ENCODE measurements at places on chromosomes 3 and 15.

- no peak for DNase-seq
Observed at GRCh38 chr3:113454630-113455029, 13.3 kb upstream of the CFAP44 start.

- DNase-seq: no peak
Observed at GRCh38 chr15:63089260-63090043, 32.2 kb upstream of the LACTB start.

- no peak for DNase-seq
Observed at GRCh38 chr15:74635228-74635627, 19.6 kb downstream of the CLK3 start.

DNA sequence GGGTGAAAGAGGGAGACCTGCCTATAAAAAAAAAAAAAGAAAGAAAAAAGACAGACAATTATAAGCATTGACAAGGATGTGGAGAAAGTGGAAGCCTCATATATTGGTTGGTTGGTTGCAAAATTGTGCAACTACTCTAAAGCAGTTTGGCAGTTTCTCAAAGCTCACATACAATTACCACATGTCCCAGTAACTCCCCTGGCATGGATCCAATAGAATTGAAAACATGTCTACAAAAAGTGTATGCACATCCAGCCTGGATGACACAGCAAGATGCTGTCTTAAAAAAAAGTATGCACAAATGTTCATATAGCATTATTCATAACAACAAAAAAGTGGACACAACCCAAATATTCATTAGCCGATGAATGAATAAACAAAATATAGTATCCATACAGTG, 19.5 kb downstream of the SETMAR start:
- no peak for DNase-seq

GRCh38 chr3:119413603-119414280, 49.7 kb downstream of the TMEM39A start:
- DNase-seq: no peak

DNA sequence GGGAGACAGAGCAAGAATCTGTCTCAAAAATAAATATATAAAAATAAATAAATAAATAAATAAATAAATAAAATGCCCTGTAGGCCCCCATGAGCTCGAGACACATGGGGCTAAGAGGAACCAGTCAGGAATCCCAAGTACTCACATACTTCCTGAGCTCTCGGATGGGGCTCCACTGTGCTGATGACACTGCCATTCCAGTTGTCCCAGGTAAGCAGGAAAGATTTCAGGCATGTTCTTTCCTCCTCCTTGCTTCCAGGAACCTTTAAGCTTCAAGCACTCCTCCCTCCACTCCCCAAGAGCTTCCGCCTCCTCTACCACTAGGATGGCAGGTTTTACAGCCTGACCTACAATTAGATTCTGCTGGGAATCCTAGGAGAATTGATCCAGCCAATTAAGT, 113.4 kb downstream of the SLC49A4 start:
- no peak for DNase-seq

DNA sequence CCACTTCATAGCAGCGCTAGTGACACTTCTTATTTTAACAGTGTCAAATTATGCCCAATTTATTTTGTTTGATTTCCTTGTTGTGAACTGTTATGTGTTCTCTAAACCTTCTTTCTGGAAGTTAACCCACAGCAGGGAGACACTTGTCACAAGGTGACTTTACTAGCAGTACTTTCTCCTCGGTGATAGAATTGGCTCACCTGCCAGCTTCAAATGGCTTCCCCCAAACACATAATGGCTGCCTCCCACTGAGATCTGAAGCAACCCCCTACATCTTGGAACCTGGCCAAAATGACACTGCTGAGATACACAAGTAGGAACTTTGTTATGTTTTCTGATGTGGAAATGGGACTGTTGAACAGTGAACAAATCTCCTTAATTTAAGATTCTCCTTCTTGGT, 238.8 kb upstream of the DPH6 start:
- no peak for DNase-seq

- no peak for DNase-seq
Observed at GRCh38 chr3:155326901-155327300, 33.4 kb upstream of the STRIT1 start.

DNA sequence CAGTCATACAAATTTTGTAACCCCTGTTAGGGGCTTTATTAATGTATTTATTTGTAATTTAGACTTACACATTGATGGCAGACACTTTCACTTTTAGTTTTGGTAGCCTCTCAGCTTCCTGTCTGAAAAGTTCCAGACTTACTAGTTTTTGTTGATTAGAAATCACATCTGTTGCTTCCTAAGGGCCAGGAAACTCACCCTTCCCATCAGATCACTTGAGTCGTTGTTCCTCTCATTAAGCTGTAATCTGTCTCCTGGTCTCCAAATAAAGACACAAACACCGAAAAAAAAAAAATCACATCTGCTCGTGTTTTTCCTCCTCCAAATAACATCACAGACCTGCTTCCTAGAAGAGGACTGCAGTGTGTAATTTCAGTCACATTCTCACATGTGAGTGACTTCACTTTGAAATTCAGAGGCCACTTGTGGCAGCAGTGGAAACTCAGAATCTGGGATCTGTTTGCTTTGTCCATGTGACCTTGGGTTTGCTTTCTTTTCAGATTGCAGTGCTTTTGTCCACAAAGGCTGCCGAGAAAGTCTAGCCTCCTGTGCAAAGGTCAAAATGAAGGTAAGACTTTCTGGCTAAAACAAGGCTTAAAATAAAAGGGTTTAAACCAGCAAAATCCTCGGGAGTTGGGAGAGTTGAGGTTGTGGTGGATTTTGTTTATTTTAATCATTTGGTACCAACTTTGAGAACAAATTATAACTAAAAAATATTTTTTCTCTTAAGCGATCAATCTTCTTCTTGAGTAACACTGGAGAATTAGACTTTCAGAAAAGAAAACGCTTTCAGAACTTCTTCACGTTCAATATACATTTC, 87.0 kb downstream of the KLHL25 start:
- no peak for DNase-seq

DNA sequence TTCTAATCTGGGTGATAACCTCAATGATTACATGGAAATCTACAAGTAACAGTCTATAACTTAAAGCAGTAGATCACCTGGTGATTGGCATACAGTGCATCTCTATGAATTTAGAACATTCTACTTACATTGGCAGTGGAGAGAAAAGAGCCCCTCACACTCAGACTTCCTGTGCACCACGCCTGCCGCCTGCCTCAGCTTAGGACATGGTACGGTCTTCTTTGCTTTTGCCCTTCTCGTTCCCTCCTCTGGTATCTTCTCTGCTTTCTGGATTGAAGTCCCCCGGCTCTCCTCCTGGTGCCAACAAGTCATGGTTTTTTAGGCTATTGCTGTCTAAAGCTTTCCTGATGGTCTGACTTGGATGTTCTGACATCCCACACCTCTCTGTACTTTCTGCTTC, 7.9 kb upstream of the KCNMB3 start:
- DNase-seq: no peak

GRCh38 chr3:87710511-87710910, 348.3 kb downstream of the CGGBP1 start:
- DNase-seq: no peak

DNA sequence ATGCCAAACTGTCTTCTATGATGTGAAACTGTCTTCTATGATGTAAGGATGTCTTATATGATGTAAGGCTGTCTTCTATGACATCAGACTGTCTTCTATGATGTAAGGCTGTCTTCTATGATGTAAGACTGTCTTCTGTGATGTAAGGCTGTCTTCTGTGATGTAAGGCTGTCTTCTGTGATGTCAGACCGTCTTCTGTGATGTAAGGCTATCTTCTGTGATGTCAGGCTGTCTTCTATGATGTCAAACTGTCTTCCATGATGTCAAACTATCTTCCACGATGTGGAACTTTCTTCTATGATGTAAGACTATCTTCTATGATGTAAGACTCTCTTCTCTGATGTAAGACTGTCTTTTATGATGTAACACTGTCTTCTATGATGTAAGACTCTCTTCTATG, 27.9 kb downstream of the MGLL start:
- DNase-seq: no peak

DNA sequence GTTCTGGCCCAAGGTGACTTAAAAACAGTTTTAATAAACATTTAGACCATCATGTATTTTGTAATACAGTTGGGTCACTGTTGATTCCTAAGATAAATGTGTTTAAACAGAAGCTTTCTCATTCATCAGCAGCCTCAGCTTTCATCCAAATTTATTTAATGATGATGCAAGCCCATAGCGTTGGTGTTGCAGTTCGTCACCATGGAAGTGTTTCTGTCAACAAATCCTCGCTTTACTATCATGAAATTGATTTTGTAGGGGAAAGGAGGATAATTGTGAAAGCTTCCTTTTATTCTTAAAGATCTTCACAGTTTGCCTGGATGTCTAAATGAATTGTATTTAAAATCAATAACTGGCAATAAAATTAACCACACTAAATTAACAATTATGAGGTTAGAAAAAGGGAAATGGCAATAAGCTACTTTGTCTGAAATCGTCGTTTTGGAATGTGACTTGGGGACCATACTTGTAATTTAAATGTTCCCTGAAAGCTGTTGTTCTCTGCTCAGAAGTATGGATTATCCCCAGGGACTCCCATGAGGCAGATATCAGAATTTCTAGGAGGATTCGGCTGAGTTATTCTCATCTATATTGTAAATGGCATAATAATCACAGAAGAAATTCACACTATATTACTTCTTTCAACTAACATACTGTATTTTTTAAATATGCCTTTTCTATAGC, 29.0 kb downstream of the CMSS1 start:
- DNase-seq: no peak

- no peak for DNase-seq
Observed at GRCh38 chr3:106197532-106198194, 328.9 kb upstream of the CBLB start.

DNA sequence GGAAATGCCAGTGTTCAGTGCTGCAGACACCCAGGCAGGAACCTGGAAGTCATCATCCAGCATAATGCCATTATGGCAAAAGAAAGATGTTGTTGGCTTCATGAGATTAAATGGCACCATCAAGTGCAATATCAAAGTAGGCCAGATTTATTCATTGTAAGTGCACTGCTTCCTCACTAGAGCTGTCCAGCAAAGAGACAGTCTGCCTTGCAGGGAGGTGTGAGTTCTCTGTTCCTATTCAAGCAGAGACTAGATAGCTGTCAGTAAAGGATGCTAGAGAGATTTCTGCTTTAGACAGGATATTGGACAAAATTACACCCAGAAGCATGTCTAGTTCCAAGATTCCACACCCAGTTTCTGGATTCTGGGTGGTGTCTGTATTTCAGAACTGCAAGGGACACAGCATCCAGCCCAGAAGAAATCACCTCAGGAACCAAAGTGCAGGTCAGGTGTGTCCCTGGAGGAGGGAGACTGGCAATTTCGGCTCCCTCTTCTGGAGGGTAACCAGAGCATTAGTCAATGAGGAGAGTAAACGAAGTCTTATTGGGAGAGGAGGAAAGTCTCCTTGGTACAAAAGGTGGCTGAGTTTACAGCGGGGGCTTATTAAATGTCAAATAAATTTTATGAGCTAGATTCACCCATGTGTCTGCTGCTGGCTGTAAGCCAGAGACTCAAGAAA, 377.3 kb downstream of the EPHB1 start:
- DNase-seq: no peak

DNA sequence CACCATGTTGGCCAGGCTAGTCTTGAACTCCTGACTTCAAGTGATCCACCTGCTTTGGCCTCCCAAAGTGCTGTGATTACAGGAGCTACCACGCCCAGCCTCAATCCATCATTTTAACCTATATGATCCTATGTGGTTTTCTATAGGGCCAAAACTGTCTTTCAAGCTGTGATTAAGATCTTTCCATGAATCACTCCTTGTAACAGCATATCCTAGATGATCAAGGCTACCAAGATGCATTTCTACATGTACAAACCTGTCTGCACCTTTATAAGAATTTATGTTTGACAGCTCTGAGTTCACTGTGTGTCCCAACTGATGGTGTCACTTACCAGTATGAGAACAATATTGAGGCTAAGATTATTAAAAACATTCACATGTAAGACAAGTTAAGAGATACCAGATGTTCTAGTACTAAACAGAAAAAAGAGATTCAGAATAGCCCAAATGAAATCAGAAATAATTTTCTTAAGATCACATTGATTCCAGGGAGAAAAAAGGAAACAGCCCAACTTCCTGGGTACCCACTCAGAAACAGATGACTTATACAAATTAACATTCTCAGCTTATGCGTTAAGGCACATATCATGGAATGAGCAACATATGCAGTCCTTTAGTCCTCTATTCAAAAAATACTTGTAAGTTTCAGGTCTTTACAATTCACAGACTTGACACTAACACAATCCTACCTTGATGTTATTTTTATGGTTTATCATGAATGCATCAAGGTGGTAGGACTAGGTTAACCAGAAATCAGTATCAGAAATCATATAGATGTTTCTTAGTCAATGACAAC, 24.8 kb upstream of the PPIB start:
- DNase-seq: no peak

DNA sequence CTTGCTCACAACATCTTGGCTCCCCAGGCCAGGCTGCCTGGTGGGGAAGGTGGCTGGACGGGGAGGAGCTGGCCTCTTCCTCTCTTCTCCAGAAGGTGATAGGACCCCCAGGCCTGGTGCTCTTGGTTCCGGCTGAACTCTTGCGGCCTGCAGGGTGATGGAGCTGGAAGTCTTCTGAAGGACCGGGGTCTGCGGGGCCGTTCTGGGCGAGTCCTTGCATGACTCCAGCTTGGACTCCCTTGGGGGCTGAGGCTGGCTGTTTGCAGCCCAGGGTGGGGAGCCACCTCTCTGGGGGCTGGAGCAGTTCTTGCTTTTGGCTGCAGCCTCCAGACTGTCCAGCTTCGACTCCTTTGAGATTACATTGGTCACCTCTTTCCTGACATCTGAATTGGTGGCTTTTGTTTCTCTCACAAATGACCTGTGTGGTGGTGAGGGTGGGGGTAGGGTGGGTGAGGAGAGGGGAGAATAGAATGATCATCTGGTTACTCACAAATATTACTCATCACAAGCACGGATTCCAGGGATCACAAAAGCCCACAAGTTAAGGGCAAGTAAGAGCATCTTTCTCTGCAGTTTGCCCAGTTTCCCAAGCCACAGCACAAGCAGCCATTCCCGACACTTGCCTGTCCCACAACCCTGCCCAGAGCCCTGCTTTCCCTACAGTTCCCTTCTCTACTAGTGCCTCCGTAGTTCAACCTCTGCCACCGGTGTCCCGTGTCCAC, 149.1 kb upstream of the HACD2 start:
- DNase-seq: no peak

GRCh38 chr15:92232317-92232716, 161.4 kb upstream of the ST8SIA2 start:
- DNase-seq: no peak

- DNase-seq: no peak
Observed at GRCh38 chr15:63072023-63072650, 29.6 kb downstream of the TPM1 start.

GRCh38 chr3:15409239-15409638, 18.1 kb downstream of the METTL6 start:
- DNase-seq: no peak

- DNase-seq: no peak
Observed at GRCh38 chr3:197505796-197506548, 49.8 kb downstream of the BDH1 start.
